ENCODE measurements at places on chromosomes 3 and 15.

GRCh38 chr15:75367006-75367405 lies 1.4 kb downstream of the MAN2C1 start:
- DNase-seq = no peak

DNA sequence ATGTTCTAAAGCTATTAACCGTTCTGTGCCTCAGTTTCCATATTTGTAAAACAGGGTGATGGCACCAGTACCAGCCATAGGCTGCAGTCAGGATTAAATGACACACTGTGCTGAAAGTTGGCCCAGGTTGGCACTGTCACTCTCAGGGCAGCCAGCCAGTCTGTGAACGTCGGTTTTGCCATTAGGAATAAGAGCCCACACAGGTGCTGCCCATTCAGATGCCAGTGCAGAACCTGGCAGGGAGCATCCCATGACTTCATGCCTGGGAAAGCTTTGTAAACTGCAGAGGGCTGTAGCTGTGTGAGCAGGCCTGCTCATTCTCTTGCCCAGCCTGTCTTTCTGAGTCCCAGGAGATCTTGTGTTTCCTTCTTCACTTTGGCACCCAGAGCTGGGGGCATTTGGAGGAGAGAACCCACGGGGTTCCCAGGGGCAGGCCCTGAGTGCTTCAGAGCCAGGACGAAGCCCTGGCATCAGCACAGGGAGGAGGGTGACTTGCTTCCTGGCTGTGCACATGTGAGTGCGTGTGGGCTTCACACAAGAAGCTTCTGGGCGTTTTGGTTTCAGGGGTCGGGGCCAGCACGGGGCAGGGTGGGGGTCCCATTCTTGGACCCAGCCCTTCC lies 46.9 kb downstream of the ZNF710 start:
- no peak for DNase-seq

DNA sequence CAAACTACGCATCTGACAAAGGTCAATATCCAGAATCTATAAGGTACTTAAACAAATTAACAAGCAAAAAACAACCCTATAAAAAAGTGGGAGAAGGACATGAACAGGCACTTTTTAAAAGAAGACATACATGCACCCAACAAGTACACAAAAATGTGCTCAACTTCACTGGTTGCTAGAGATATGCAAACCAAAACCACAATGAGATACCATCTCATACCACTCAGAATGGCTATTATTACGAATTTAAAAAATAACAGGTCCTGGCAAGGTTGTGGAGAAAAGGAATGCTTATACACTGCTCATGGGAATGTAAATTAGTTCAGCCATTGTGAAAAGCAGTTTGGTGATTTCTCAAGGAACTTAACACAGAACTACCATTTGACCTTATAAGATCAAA lies 175.6 kb upstream of the MLF1 start:
- no peak for DNase-seq

- no peak for DNase-seq
These were observed 6.1 kb downstream of the SOX14 start for GRCh38 chr3:137770066-137770834.

DNA sequence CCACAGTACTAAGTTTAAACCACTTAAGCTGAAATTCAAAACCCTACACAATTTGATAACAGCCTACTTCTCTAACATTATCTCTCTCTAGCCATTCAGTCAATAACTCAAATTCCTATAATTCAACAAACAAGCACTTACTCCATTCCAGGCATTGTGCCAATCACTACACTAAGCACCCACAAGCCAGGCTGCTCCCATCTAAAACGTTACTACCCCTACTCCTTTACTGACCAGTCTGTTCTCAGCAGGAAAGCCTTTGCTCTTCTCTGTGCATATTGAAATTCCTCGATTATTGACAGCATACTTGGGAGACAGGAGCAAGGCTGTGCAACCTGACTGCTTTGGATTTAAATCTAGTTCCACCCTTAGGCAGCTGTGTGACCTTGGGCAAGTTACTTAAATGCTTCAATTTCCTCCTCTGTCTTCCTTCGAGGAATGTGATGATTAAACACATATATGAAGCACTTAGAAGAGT lies 177.2 kb upstream of the THBS1 start:
- no peak for DNase-seq

- no peak for DNase-seq
These were observed 16.9 kb upstream of the FGD5 start for GRCh38 chr3:14801668-14802380.

DNA sequence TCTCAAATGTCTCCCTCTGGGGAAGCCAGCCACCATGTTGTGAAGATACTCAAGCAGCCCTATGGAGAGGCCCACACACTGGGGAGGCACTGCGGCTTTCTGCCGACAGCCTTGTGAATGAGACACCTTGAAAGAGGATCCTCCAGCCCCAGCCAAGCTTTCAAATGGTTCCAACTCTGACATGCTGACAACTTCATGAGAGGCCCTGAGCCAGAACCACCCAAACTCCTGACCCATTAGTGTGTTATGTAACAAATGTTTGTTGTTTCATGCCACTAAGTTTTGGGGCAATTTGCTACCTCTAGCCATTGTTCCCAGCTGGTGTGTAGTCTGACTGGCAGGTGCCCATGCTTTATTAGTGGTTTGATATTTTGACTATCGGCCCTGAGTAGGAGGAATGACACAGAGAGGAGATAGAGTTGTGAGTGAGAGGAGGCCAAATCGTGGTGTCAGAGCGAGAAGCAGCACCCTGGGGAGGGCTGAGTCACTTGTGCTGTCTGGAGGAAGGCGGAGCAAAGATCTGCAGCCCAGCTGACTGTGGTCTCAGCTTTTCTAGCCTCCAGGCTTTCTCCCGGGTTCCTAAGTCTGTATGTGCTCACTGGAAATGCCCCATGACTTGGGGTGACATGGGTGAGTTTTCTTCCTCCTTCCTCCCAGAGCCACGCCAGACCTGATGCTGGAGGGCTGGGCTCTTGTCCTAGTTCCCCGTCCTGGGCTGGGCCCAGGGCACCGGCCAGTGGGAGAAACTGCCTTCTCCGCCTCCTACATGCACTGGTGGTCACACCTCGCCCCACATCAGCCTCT lies 56.7 kb upstream of the BLM start:
- DNase-seq = peak; percentile 67

DNA sequence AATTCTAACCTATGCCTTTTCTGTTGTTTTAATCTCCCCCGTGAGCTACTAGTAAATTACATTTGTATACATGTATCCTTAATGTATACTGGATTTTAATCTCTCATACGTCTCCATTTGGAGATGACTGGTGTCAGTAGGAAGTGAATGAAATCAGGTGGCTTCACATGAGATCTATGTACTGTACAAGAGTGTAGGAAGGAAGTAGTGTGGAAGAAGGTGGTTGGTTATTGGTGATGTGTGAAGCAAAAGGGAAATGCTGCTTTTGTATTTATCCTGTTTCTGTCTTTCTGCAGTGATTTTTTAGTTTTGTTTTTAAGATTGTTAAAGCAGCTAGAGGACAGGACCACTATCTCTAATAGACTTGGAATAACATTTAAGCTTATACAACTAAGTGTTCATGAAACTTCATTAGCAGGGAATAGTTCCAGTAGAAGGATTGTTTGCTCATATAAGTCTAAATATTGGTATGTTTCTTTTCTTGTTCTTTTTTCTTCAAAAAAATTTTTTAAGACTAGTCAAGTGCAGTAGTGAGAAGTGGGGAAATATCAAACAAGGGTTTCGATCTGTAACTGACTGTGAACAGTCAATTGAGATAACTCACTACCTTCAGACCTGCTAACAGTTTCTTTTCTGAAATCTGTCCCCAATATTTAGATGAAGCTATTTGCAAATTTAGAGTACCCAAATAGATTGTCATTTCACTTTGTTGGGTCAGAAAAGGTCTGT lies 15.3 kb downstream of the SNX1 start:
- DNase-seq = no peak

DNA sequence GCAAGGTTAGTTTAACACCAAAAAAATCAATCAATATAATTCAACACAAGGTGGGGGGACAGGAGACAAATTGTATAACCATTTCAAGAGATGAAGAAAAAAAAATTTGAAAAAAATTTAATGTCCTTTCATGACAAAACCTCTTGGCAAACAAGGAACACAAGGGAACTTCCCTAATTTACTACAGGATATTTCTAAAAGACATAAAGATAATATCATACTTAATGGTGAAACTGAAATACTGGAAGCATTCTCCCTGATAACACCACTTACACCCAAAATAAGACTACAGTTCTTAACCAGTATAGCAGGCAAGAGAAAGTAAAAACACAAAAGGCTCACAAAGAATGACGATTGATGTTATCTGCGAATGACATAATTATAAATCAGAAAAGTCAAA lies 44.7 kb downstream of the IFT57 start:
- no peak for DNase-seq

- DNase-seq = no peak
These were observed 32.0 kb downstream of the LSAMP start for GRCh38 chr3:116413319-116413718.

GRCh38 chr3:124246949-124247348 lies 255.0 kb upstream of the ROPN1 start:
- no peak for DNase-seq

DNA sequence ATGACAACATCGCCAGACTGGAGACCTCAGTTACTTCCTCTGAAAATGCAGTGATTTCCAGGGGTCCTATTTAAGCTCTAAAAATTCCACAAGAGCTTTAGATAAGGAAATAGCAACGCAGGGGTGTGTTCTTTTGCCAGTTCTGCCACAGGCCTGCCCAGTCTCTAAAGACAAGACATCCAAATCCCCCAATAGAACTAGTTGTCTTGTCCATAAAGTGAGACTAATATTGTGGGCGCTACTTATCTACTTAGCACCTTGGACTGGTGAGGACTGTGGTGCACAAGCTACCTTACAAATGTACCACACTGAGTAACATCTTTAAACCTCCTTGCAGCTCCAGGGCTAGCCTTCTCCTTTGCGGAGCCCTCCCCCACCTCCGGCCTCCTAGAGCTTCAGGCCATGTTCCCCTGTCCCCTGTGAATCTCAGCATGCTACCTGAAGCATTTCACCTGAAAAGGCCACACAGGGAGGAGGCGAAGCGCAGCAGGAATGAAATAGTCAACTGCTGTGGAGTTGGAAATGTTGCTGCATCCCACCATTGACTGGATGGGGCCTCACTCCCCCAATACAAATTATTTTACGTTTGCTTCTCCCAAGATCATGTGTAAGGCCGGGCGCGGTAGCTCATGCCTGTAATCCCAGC lies 9.6 kb upstream of the LRRC2 start:
- DNase-seq = no peak

GRCh38 chr3:151328298-151328995 lies 902 bp downstream of the P2RY13 start:
- no peak for DNase-seq

DNA sequence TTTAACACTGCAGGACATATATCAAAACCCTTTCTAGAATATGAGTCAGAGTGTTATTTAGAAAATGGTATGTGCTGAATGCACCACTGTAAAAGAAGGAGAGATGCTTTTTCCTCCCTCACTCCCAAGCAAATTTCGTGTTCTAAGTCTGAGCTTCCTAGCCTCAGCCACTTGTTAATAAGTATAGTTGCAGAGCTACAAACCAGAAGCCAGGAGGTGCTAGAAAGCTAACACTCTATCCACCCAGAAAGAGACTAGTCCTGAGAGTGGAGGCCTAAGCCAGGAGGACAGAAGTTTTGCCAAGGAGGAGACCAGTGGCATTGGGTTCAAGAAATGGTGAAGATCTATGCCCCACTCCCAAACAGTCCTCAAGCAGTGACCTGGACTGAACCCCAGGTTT lies 40.5 kb upstream of the GYG1 start:
- DNase-seq = no peak

GRCh38 chr3:43907508-43907858 lies 216.7 kb downstream of the ABHD5 start:
- no peak for DNase-seq

DNA sequence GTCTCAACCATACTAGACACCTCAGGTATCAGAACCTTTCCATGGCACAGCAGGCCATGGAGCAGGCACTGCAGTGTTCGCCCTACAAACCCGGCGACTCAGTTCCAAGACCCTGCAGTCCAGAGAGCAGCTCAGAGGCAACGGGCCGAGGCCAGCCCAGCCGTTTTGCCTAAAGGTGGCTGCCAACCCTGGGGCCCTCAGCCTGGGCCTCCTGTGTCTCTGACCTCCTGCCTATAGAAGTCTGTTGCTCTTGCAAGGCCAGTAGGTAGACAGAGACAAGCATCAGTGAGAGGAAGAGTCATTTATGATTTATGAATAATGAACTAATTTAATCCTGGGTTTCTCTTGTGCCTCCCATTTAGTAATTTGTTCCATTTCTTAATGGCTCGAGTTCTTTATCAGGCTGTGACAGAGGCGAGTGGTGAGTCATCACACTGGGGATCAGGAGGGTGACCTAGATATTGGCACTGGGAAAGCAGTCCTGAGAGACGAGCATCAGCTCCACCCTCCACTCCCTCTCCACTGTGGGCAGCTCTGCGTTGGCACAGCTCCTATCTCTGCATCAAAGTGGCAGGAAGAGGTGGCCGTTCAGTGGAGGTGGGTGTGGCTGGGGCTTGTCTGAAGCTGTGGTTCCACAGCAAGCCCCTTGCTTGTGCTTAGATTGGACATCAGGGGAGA lies 79.8 kb downstream of the ABHD5 start:
- DNase-seq = peak; percentile 16

- DNase-seq = no peak
These were observed 52.6 kb upstream of the ZNF385D start for GRCh38 chr3:21803604-21804003.

GRCh38 chr3:141680620-141681389 lies 57.3 kb upstream of the RNF7 start:
- DNase-seq = no peak

GRCh38 chr3:31544634-31545033 lies 11.9 kb downstream of the STT3B start:
- no peak for DNase-seq

DNA sequence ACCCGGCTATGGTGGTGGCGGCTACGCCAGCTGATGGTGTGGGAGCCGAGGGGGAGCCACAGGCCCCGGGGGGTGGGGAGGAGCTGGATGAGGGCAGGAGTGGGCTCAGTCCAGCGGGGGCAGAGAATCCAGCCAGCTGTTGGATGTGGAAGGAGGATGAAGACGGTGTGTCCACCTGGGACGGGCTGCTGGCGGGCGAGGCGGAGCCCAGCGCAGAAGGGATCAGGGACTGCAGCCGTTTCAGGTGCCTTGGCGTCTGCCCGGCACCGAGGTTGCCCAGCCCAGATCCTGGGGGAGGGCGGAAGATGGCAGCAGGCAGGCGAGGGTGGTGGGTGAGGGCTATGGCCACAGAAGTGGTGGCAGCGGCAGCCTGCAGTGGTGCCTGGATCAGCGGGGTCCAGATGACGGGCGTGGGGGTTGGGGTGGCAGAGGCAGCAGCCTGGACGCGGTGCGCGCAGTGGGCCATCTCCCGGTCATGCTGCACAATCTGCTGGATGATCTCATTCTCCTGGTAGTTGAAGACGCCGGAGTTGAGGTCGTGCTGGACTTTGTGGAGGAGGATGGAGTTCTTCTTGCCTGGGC lies 45.3 kb downstream of the HCN4 start:
- DNase-seq = no peak

GRCh38 chr3:195260280-195260905 lies 10.6 kb downstream of the XXYLT1 start:
- peak; percentile 54 for DNase-seq
